Osteocyte (in vitro differentiated cells): ENCODE measurements at places on chromosomes 1 and 21. TPM values are rescaled to one million over a fixed set of nuclear protein-coding genes. Genes with fewer than 3 reads are reported as not detected.

ITGB2 gene
- 0.62 and 1.1 TPM in 2 replicates for total RNA-seq

RAB25 gene
- total RNA-seq: not detected in 2 replicates

DNA sequence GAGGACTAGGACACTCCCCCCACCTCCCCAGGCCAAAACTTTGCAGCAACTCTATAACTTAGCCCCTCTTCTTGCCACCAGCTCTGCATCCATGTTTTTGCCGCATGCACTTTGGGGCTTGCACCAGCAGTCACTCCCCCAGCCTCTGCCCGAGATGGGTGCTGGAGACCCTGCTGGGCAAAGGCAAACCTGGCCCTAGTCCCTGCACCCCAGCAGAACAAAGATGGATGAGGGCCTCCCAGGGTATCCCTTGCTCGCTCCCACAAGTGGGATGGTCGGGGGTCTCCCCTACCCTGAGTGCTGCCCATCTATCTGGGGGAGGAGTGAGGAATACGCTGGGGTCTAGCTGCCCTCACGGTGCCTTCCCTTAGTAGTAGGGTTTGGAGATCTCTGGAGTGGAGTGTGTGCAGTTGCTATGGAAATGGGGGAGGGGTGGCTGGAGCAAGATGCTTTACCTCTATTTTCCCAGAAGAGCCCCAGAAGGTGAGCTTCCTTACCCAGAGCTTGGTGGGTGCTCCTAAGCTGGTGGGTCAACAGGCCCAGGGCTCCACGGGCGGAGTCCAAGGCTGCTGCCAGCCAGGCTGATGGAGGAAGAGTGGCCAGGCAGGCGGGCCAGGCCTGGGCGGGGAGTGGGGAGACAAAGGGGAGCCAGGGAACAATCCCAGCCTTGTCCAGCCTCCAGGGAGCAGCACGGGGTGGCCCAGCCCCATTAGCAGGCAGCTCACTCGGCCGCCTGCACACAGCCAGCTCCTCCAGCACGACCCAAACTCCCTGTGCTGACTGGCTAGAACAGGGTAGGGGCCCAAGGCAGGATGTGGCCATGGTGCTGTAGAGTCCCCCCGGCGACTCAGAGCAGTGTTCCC, at the start of gene PAQR6:
TSS of gene PAQR6 (minus strand) at position 597 of the 863 bp plus-strand sequence. CDS start 1,325 bp downstream, outside the sequence.
- no peak within 1 kb of the TSS for H3K27ac ChIP-seq
- peaks cover 13% of the 10 kb centered on the region for H3K36me3 ChIP-seq
- DNase-seq: no peak
- no peaks in the 10 kb centered on the region for H3K4me1 ChIP-seq

- no peaks in the 10 kb centered on the region for H3K36me3 ChIP-seq
- H3K4me3 ChIP-seq: peak overlapping the region; percentile 91
- H3K27me3 ChIP-seq: no peaks in the 10 kb centered on the region
Observed at GRCh38 chr1:28915031-28915895, 894 bp downstream of the EPB41 start.

DNA sequence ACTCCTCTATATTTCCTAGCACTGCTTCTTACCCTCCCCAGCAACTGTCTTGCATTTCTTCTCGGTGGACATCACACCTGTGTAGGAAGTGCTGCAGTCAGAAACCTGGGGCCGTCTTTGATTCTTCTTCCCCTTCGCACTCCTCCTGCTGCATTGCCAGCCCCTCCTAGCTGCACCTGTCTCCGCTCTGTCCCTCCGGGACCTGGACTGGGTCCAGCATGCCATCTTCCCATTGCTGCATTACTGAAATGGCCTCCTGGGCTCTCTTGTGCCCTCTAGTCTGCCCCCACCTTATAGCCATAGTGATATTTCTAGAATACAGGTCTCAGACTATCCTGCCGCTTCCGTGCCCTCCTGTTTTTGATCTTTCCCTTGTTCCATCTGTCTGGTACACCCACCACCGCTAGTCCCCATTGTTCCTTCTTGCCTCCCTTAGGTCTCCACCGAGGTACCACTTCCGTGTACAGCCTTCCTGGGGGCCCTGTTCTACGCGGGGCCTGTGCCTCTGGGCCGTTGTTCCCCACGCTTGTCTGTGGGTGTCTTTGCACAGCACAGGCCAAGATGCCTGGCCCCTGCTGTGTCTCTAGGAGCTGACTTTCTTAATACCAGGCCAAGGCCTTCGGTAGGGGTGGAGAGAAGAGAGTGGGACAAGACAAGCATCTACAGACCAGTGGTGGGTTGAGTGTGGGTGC, 107.6 kb downstream of the GALNT2 start:
- peaks cover 13% of the 10 kb centered on the region for H3K36me3 ChIP-seq
- peaks cover 62% of the 10 kb centered on the region for H3K4me1 ChIP-seq
- peak; percentile 67 for DNase-seq
- no peak overlapping the region for H3K4me3 ChIP-seq
- no peaks in the 10 kb centered on the region for H3K27me3 ChIP-seq

GRCh38 chr1:244065063-244065793, 14.1 kb downstream of the ZBTB18 start:
- no peak overlapping the region for H3K27ac ChIP-seq
- H3K4me3 ChIP-seq: no peak overlapping the region
- H3K4me1 ChIP-seq: peaks cover 18% of the 10 kb centered on the region
- H3K27me3 ChIP-seq: no peaks in the 10 kb centered on the region
- DNase-seq: peak; percentile 63
- H3K36me3 ChIP-seq: no peaks in the 10 kb centered on the region

DNA sequence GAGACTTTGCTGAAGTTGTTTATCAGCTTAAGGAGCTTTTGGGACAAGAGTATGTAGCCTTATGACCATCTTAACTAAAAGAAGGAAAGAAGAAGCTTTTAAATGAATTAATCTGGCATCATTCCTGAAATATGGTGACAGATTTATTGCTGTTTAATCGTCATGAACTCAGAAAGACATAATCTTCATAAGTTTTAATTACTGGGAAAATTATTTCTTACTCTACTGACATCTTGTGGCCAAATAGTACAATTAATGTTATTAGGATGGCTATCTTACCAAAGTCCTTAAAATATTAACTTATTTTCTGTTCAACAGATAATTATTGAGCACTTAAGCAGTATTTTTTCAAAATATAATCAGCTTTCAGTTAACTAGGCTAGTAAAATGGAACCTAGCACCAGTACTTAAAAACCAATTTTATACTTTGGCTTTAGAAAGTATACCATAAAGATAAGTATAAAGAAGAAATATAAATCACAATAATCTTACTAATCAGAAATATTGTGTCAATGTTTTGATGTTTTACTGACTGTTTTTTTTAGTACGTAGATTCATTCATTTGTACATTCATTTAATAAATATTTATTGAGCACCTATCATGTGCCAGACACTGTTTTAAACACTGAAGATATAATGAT, 34.7 kb upstream of the GPR25 start:
- no peaks in the 10 kb centered on the region for H3K27me3 ChIP-seq
- H3K4me1 ChIP-seq: peaks cover 15% of the 10 kb centered on the region

DNA sequence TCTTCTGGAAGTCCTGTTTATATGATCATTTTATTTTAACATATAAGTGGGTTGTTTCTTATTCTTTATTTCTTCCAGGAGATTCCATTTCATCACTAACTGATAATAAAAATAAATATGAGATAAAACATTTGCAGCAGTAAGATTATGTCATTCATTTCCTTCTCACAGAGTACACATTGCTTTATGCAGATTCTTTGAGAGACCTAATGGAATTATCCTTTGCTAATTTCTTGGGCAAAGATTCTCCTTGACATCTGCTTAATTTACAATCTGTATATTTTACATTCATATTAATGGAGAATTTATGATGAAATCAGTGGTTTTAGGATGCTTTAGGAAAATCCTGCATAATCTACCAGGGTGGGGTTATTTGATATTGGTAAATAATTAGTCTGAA, 60.6 kb downstream of the PTBP2 start:
- no peaks in the 10 kb centered on the region for H3K27me3 ChIP-seq
- H3K4me3 ChIP-seq: no peak overlapping the region
- no peak overlapping the region for H3K27ac ChIP-seq
- no peak for DNase-seq

DNA sequence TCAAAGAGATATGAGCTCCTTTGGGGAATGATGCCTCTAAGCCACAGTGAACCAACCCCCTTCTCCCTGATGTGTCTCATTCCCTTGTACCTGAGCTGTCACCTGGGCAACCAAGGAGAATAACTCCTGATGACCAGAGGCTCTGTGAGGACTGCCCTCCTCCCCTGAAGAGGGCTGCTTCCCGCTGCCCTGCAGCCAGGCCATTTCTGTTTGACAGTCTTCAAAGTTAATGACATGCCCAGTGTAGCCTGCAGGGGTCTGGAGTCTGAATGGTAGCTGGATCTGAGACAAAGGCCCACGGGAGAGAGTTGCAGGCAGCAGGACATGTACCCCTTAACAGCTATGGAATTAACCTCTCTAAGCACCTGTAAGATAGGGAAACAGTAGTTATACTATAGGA, 3.4 kb upstream of the SLFNL1 start:
- no peak for DNase-seq
- no peak overlapping the region for H3K27ac ChIP-seq
- H3K36me3 ChIP-seq: peaks cover 17% of the 10 kb centered on the region
- H3K4me3 ChIP-seq: no peak overlapping the region
- H3K4me1 ChIP-seq: peaks cover 14% of the 10 kb centered on the region

ARHGEF10L gene
- 24.0 and 26.0 TPM in 2 replicates for total RNA-seq
